Stimulated activated CD8-positive, alpha-beta memory T cell treated with anti-CD3 and anti-CD28 coated beads, Interleukin-4, amount 100 ng/mL, for 4 hours (primary cell): ENCODE measurements at places on chromosomes 1 and 21.

- no peak for DNase-seq
Measured at GRCh38 chr1:37817481-37817880, 9.5 kb upstream of the YRDC start.

DNA sequence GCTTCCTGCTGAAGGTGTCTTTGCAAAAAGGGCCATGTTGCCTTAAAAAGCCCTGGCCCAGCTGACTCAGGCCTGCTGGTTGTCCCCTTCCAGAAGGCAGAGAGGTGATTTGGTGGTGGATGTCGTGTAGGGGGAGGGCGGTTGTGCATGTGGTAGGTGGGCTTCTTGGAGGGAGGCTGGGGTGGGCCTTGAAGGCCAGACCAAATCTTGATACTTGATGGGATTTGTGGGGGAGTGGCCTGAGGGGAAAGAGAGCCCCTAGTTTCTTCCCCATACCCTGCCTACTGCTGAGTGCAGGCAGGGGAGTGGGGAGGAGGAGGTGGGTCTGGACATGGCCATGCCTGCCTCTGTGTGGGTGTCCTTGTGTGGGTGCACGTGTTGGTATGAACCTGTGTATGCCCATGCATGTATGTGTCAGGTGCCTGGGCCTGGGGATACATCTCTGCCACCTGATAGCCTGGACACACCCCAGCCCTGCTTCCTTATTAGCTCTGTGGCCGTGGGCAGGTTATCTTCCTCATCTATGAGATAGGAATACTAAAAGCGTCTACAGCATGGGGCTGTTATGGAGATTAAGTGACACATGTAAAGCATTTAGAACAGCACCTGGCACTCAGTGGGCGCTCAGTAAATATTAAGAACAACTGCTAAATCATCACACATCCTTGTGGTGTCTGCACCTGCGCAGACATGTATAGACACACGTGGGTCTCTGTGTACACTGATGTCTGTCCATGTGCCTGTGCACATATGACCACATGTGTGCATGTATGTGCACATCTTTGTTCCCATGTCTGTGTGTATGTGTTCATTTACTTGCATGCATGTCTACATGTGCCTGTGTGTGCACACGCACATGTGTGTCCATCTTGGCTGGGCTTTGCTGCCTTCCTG is 17.0 kb downstream of the FAM151A start:
- no peak for DNase-seq

DNA sequence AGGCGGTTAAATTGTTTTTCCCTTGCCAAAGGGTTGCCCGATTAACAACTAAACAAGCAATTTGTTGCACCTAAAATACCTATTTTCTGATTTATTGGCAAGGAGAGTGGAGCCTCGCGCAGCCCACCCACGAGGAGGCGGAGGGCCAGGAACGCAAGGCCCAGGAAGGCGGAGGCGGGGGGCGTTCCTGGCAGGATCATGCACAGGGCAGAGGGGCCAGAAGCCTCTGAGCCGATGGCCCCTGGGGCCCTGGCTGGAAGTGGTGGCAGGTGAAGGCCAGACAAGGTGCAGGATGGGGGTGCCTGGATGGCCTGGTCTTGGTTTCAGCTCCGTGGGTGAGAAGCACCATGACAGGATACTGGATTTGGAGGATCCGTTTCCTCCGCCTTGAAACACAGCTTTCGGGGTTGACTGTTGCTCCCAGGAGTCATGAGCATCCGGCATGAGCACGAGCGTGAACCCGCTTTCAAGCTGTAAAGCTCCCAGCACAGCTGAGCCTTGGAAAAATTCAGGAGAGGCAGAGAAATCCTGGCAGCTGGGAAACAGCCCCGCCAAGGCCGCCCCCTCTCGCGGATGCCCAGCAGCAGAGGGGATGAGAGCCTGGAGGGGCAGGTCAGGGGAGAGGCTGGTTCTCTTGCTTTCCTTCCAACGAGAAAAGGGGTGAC is 35.0 kb downstream of the AJAP1 start:
- no peak for DNase-seq

DNA sequence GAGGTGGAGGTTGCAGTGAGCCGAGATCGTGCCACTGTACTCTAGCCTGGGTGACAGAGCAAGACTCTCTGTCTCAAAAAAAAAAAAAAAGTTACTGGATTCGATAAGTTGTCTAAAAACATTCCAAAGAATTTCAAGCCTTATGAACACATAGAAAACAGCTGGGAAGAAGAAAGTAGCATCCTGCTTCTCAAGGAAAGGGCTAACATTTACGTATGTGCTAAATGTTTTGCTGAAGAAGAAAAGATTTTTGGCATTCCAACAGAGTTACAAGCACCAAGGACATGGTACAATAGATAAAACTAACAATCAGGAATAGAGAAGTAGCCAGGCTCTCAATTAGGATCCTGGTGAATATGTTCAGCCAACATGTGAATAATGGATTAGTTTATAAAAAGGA is 69.8 kb downstream of the HFM1 start:
- no peak for DNase-seq

GRCh38 chr1:168379104-168379860 is 98.6 kb downstream of the TBX19 start:
- no peak for DNase-seq

GRCh38 chr1:15621975-15622374 is 4.7 kb downstream of the DDI2 start:
- DNase-seq: no peak

DNA sequence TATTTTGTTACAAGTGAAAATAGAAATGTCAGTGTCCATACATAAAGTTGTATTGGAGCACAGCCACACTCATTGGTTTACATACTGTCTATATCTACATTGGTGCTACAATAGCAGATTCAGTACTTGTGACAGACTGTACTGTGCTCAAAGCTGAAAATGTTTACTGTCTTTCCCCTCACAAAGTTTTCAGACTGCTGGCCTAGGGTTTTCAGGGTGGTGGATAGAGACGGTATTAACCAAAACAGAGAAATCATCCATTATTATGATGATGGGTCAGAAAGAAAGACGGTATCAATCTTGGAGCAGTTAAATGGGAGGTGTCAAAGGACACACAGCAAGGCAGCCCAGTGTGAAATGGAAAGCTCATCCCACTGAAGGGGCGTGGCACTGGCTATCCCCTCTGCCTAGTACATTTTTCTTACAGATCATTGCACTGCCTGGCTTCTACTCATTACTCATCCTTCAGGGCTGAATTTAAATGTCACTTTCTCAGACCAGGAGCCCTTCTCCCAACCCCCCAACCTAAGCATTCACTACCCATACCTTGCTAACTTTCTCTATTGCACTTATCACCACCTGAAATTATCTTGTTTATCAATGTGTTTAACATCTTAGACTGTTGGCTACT is 10.2 kb downstream of the JAK1 start:
- DNase-seq: no peak

- no peak for DNase-seq
Measured at GRCh38 chr21:43034101-43034500, 41.5 kb downstream of the CBS start.

- no peak for DNase-seq
Measured at GRCh38 chr1:197912739-197913494, 4.3 kb upstream of the LHX9 start.

DNA sequence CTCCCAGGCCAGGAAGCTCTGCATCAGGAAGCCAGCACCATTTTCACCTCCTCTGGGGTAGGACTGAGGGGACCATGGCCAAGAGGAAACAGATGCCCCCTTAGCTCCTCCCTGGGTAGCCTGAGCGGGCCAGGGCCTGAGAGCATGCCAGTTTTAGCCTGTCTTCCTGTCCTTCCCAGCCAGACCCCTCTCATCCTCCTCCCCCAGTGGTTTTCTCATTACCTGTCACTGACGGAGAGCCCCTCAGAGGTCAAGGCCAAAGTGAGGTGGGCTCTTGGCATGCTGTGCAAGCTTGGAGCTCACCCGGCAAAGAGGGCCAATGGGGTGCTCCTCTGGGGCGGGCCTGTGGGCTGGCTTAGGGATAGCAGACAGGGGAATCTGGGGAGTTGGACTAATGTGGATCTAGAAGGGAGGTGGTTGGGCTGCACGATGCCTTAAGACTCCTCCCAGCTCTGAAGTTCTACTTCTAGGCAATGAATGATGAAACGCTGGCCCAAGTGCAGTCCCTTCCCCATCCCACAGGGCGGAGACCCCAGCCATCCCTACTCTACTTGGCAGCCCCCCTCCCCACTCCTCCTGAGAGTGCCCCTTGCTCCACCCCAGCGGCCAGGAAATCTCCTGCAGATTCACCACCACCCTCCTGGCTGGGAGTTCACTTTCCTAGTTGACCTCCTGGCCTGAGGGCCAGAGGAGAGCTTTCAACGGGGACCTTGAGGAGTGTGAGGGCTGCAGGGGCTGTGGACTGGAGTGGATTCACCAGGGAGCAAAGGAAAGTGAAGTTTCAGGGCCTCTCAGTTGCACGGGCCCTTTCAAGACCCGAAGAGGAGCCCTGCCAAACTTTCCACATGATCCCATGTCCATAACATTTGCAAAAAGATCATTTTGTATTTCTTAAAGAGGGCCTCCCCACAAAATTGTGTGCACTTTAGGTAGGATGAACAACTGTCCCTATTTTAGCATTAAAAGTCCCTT is 9.4 kb upstream of the LMNA start:
- DNase-seq: no peak

- DNase-seq: no peak
Measured at GRCh38 chr21:25561668-25562641, 45.3 kb downstream of the MRPL39 start.

DNA sequence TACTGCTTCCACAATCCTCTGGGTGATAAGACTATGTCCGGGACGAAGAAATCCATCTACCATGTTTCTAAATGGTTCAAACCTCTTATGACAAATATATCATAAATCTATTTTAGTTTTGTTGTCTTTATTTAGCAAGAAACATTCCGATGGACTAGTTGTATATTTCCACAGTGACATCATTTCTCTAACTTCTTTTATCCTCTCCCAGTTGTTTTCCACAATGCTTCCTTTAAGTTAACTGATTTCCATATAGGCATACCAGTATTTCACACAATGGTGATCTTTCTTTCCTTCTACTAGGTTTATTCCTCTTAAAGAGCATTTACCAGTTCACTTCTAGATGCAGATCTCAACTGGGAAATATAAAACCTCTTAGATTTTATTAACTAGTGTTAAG is 44.8 kb downstream of the USP1 start:
- DNase-seq: no peak

- DNase-seq: no peak
Measured at GRCh38 chr1:244077473-244078220, 26.6 kb downstream of the ZBTB18 start.

DNA sequence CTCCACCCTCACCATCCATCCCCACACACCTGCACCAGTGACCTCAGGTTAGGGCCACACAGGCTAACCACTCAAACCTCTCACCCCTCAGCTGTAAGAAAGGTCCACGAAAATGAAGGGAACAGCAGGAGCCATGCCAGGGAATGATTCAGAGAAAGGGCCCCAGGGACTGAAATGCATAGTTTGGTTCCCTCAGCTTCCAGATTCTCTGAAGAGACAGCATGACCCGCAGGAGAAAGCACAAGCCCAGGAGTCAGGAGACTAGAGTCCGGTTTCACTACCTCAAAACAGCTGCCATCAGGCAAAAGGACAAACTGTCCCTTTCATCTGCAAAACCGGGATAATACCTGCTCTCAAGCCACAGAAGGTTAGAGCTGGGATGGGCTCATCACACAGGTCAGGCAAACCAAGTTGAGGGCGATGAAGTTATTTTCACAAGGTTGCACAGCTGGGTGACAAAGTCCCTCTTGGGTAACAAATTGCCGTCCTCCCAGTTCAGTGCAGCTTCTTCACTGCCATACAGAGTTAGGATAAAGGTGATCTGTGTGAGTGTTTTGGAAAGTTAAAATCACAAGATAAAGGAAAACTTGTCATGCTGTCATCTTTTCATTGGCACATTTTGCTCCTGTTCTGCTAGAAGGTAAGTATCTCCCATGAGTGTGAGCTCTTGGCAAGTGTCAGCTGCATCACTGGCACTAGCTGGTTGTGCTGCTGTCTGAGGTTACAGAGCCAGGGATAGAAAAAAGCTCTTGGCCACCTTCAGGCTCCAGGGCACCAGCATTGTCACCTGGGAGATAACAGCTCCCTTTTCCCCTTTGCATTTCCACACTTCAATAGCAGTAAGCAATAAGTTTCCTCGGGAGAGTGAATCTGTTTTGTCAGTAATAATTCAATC is 120.4 kb downstream of the KCNH1 start:
- no peak for DNase-seq

DNA sequence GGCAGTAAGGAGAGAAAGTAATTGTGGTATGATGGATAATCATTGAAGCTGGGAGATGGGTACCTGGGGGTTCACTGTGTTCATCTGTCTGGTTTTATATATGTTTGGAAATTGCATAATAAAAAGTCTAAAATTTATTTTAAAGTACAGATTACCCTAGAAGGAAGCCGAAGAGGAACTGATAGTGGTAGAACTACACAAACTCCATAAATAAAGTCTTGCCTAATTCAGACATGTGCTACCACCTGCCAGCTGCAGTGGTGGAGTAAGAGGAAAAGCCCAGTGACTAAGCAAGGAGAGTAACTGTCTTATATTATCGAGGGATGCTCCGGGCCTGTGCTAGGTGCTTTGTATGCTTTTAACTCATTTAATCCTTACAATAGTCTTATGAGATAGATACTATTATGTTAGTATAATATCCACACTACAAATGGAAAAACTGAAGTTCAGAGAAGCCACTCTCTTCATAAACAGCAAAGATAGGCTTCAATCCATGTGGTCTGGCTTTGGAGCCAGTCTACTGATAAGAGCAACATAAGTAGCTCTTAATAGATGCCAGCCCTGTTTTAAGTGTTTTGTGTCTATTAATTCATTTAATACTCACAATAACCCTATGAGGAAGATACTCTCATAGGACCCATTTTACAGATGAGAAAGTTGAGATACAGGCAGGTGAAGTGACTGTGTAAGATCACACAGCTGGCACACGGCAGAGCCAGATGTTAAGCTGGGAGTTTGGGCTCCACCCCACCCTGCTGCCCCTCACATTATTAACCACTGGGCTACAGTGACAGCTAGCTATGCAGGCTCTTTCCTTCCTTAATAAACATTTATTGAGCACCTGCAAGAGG is 56.8 kb upstream of the HNRNPU start:
- no peak for DNase-seq

- DNase-seq: no peak
Measured at GRCh38 chr1:230458509-230458908, 32.4 kb upstream of the PGBD5 start.

- no peak for DNase-seq
Measured at GRCh38 chr1:1540818-1541628, 599 bp upstream of the TMEM240 start.

DNA sequence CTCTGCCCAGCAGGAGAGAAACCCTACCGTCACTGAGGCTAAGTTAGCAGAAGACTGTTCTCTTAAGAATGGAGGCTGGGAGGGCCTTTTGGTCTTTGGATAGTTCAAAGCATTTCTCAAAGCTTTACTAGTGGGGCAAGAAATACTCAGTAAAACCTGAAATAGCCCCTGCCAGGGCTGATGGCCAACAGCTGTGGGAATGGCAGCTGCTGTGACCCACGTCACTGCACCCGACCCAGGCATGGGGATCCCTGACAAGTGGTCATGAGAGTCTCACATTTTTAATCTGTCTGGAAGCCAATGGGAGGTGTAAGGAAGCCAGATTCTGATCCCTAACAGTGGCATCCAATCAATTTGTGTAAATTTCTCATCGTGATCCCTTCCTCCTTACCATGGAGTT is 44.5 kb upstream of the ENAH start:
- DNase-seq: no peak
